ENCODE measurements at places on chromosomes 3 and 15.

GRCh38 chr3:36193448-36193847 is 186.9 kb upstream of the STAC start:
- no peak for DNase-seq

DNA sequence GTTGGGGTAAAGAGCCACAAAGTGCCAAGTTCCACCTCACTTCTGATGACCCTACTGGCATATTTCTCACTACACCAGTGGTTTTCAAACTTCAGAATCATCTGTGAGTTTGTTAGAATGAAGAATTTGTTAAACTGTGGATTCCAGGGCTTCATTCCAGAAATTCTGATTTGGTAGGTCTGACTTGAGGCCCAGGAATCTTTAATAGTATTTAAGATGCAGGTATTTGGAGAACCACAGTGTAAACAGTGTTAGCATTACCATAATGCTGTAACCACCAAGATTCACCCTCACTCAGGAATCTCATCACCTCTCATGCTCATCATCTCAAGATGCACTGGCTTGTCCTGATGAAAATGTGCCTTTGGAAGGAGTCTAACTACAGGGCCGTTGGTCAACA is 6.0 kb downstream of the KCNMB3 start:
- DNase-seq, result no peak

- no peak for DNase-seq
Observed at GRCh38 chr3:140341203-140341602, 336.7 kb upstream of the TRIM42 start.

DNA sequence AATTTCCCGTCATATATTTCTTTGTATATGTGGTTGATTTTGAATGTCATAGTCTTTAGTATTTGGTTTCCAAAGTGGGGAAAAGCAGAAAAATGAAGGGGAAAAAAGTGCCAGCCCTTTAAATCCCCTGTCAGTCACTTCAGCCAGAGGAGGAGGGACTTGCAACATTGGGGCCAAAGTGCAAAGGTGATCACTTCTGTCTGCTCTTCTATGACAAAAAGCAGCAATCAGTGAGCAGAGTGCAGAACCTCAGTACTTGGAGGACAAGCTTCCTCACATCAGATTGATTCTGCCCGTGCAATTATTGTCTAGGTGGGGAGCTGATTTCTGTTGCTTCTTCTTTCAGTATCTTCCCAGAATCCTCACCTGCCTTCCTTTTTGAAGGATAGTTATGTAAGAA is 60.0 kb downstream of the STT3B start:
- no peak for DNase-seq

DNA sequence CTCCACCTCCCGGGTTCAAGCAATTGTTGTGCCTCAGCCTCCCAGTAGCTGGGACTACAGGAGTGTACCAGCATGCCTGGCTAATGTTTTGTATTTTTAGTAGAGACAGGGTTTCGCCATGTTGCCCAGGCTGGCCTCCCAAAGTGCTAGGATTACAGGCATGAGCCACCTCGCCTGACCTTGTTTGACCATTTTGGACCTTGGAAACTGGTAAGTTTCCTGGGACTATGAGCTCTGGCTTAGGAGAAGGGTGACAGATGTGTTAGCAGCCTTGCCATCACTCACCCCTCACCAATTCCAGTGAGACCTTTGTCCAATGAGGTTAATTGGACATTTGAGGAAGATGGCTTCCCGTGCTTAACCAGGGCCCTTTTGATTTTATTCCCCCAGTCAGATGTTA is 19.9 kb downstream of the DNASE1L3 start:
- DNase-seq, result no peak

- no peak for DNase-seq
Observed at GRCh38 chr3:63860776-63861175, 2.8 kb downstream of the THOC7 start.

GRCh38 chr15:78878356-78878755 is 5.7 kb downstream of the MORF4L1 start:
- no peak for DNase-seq

GRCh38 chr15:75713338-75713895 is 769 bp upstream of the CSPG4 start:
- DNase-seq, result no peak

DNA sequence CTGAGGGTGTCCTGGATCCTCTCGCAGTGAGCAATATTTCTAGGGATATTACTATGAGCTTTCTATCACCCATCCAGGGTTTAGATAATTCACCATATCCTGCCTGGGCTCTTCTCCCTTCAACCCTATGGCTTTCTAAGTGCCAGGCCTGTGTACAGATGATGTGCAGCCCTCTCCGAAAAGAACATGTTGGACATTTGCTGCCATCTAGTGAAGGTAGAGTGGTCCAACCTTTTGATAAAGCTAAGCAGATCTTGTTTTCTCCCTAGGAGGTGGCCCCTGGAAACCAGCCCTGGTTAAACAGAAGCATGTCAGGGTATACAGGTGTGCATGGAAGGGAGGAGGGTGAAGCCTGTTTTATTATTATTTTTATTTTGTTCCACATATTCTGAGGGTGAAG is 27.9 kb upstream of the SCN10A start:
- DNase-seq, result no peak

Measured in H1 (cell line).